ENCODE measurements at places on chromosomes 4 and X.

DNA sequence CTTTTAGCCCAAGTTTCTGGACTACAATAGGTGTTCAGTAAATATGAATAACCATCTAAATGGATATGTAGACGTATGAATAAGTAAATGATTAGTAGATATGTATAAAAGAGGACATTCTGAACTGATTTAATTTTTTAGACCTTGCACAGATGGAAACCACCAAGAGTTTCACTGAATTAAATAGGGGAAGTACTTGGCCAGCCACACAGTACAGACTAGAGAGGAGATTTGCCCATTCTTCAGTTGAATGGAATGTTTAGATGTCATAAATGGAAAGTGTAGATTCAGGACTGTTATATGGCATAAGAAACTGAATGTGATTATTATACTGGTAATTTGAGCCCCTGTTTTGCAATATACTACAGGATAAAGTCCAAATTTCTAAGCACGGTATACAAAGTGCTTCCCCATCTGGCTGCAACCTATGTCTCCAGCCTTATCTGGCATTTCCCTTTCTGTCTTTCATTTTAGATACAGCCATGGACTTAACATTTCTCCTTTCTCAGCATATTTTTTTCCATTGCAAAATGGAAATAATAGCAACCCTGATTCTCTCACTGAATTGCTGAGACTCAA, 137.8 kb upstream of the HS3ST1 start:
- H3K4me1 ChIP-seq = no peaks in the 10 kb centered on the region
- no peaks in the 10 kb centered on the region for H3K27me3 ChIP-seq
- no peak overlapping the region for H3K27ac ChIP-seq
- H3K36me3 ChIP-seq = no peaks in the 10 kb centered on the region
- no peak for DNase-seq
- no peak overlapping the region for H3K4me3 ChIP-seq

GRCh38 chr4:107130157-107130556, 94.0 kb upstream of the DKK2 start:
- DNase-seq = no peak
- H3K27me3 ChIP-seq = no peaks in the 10 kb centered on the region
- H3K4me3 ChIP-seq = no peak overlapping the region
- no peak overlapping the region for H3K27ac ChIP-seq
- no peaks in the 10 kb centered on the region for H3K4me1 ChIP-seq

DNA sequence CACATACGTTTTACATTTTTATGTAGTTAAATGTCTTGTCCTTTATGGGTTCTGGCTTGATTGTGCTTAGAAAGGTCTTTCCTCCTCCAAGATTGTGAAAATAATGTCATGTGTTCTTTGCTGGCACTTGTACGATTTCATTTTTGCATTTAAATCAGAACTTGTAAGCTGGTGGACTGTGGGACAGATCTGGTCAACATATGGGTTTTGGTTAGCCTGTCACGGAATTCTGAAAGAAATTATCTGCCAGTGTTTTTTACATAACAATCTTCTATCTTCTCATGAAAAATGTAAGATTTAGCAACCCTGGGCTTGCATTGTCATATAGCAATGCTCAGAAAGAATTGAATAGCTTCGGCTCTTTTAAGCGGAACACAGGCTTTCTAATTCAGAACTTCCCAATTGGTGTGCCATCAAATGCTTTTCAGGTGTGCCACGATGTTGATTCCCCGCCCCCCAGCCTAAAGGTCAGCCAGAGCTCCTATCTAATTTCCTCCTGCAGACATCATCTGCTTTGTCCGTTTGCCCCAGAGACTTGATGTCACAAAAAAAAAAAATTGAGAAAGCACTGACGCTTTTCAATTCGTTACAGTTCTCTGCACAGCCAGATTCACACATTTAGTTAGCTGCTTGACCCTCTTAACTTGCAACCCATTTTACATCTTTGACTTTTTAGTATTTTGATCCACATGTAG, 16.2 kb downstream of the AFF1 start:
- no peaks in the 10 kb centered on the region for H3K36me3 ChIP-seq
- no peak for DNase-seq
- H3K4me1 ChIP-seq = peaks cover 6% of the 10 kb centered on the region
- no peak overlapping the region for H3K4me3 ChIP-seq
- H3K27ac ChIP-seq = no peak overlapping the region

GRCh38 chrX:48816014-48816810, 10.1 kb upstream of the ERAS start:
- no peak overlapping the region for H3K27ac ChIP-seq
- no peaks in the 10 kb centered on the region for H3K4me1 ChIP-seq
- no peak for DNase-seq
- no peak overlapping the region for H3K4me3 ChIP-seq
- no peaks in the 10 kb centered on the region for H3K27me3 ChIP-seq
- no peaks in the 10 kb centered on the region for H3K36me3 ChIP-seq

DNA sequence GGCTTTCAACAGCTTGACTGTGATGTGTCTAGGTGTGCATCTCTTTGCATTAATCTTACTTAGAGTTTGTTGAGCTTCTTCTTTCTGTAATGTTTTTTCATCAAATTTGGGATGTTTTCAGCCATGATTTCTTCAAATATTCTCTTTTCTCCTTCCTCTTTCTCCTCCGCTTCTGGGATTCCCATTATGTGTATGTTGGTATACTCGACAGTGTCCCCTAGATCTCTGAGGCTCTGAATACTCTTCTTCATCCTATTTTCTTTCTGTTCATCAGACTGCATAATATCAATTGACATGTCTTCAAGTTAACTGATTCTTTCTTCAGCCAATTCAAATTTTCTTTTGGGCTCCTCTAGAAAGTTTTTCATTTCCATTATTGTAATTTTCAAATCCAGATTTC, 25.9 kb downstream of the STPG2 start:
- H3K27ac ChIP-seq = no peak overlapping the region
- DNase-seq = no peak
- no peak overlapping the region for H3K4me3 ChIP-seq
- no peaks in the 10 kb centered on the region for H3K36me3 ChIP-seq
- H3K4me1 ChIP-seq = no peaks in the 10 kb centered on the region
- H3K27me3 ChIP-seq = no peaks in the 10 kb centered on the region

- no peaks in the 10 kb centered on the region for H3K27me3 ChIP-seq
- H3K4me1 ChIP-seq = no peaks in the 10 kb centered on the region
- DNase-seq = no peak
Observed at GRCh38 chrX:21153503-21153902, 220.7 kb upstream of the CNKSR2 start.

- peaks cover 2% of the 10 kb centered on the region for H3K4me1 ChIP-seq
- H3K27me3 ChIP-seq = peaks cover 4% of the 10 kb centered on the region
- no peak overlapping the region for H3K27ac ChIP-seq
- H3K4me3 ChIP-seq = no peak overlapping the region
Observed at GRCh38 chrX:151970661-151971060, 3.8 kb downstream of the GABRE start.
